GM18507 (cell line): ENCODE measurements at places on chromosomes 12 and 14.
A peak's percentile ranks its signal among the peaks of the same experiment; 100 is the strongest.

- DNase-seq: peak; percentile 15
Measured at GRCh38 chr12:113912760-113913329, 53.3 kb downstream of the RBM19 start.

DNA sequence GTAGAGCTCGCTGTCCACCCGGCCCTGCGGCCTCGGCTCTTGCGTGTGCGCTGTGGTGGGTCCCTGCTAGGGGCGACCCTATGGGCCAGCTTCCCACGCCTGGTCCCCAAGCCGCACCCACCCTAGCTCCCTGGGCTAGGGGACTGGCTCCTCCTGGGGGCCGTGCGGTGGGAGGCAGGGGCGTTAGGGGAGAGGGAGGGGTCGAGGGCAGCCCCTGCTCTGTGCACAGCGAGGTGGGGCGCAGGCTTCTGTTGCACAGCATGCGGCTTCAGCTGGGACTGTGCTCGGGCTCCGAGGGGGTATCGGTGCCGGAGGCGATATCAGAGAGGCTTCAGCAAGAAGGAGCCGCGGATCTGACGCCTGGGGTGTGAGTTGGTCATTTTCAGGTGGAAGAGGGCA, 86.1 kb downstream of the ALG10 start:
- no peak for DNase-seq

- no peak for DNase-seq
Measured at GRCh38 chr12:14435627-14436026, 70.1 kb downstream of the ATF7IP start.

- no peak for DNase-seq
Measured at GRCh38 chr14:81681541-81681940, 147.9 kb upstream of the SEL1L start.

- DNase-seq: no peak
Measured at GRCh38 chr12:52836042-52836466, 1.9 kb upstream of the KRT79 start.

DNA sequence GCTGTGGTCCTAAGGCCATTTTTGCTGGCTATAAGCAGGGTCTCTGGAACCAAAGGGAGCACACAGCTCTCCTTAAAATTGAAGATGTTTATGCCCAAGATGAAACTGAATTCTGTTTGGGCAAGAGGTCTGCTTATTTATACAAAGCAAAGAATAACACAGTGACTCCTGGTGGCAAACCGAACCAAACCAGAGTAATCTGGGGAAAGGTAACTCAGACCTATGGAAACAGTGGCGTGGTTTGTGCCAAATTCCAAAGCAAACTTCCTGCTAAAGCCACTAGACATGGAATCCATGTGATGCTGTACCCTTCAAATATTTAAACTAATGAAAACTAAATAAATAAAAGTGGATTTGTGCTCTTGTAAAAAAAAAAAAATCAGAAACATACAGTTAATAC, 29.6 kb upstream of the BICDL1 start:
- DNase-seq: no peak

- DNase-seq: no peak
Measured at GRCh38 chr14:102819747-102820330, 42.6 kb downstream of the TRAF3 start.
